Activated T-cell treated with anti-CD3 and anti-CD28 coated beads, Interleukin-2, amount 50 U/mL, for 4 hours (primary cell): ENCODE measurements at places on chromosomes 5 and 9. TPM values are rescaled to one million over a fixed set of nuclear protein-coding genes. Genes with fewer than 3 reads are reported as not detected.

DNA sequence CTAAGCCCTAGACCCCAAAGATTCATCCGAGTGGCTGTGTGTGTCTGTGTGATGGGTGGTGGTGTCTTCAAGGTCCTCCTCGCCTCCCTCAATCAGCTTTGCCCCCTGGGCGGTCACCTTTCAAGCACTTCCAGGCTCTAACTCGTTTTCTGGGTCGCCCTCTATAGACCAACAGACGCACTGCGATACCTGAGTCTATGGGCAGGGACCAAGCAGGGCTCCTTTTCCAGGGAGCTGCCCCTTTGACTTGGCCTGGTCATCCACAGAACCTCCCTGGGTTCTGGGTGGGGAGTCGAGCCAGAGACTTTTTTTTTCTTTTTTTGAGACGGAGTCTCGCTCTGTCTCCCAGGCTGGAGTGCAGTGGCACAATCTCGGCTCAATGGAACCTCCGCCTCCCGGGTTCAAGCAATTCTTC lies 1.1 kb downstream of the SLC27A4 start:
- DNase-seq = peak; percentile 57

- DNase-seq = peak; percentile 24
Observed at GRCh38 chr5:154813736-154814135, 36.7 kb downstream of the FAXDC2 start.

DNA sequence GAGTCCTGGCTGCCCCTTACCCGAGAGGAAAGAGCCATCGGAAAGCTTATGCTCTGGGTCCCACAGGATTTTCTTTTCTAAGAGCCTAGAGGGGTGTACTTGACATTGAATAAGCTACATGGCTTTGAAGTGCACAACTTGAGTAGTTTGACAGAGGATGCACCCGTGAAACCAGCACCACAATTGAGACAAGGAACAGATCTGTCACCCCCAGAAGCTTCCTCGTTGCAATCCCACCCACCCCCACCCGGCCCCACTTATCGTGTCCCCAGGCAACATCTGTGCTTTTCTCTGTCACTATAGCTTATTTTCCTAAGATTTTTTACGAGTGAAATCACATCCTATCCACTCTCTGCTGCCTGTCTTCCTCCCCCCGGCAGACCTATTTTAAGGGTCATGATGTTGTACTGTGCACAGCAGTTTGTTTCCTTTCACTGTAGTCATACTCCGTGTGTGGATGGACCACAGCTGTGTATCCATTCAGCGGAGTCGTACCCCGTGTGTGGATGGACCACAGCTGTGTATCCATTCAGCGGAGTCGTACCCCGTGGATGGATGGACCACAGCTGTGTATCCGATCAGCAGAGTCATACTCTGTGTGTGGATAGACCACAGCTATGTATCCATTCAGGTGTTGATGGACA lies 8.8 kb upstream of the FCN2 start:
- no peak for DNase-seq

DNA sequence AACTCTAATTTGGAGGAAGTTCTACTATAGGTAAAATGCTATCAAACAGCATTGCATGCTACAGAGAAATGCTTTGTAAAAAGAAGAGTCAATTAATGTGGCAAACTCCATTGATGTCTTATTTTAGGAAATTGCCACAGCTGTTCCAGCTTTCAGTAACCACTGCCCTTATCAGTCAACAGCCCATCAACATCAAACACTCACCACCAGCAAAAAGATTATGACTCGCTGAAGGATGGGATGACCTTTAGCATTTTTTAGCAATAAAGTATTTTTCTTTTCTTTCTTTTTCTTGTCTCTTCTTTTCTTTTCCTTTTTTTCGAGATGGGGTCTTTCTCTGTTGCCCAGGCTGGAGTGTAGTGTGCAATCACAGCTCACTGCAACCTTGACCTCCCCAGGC lies 26.0 kb downstream of the CRHBP start:
- DNase-seq = no peak

DNA sequence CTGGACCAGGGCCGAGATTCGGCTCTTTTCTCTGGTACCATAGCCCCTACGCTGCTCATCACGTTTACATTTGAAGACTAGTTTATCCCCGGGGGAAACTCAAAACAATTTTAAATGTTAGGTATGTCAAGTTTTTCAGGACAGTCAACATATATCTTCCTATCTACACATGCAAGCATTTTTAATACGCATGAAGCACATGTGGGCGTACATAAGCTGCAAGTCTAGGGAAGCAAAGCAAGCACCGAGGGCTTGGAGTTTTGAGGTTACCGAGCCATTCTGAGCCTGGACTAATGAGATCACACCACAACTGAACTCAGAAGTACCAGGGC lies 154.4 kb downstream of the AUH start:
- no peak for DNase-seq

DNA sequence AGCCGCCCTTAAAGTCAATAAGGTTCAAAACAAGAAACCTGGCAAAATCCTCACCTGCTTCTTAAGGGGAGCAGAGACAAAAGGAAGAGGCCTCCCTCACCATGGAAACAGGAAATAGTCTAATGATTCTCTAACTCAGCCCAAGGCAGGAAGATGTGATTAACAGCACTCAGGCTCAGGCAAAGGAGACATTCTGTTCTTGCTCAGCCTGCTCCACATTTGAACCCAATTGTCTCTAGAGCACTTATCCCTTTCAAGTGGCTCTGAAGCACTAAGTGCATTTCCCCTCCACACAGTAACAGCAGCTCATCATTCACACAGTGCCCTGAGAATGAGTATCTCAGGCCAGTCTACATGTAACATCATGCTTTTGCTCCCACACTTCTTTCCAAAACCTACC lies 72.3 kb downstream of the NIPSNAP3B start:
- DNase-seq = no peak

GRCh38 chr5:150590979-150591695 lies 49.3 kb upstream of the SYNPO start:
- no peak for DNase-seq

DNA sequence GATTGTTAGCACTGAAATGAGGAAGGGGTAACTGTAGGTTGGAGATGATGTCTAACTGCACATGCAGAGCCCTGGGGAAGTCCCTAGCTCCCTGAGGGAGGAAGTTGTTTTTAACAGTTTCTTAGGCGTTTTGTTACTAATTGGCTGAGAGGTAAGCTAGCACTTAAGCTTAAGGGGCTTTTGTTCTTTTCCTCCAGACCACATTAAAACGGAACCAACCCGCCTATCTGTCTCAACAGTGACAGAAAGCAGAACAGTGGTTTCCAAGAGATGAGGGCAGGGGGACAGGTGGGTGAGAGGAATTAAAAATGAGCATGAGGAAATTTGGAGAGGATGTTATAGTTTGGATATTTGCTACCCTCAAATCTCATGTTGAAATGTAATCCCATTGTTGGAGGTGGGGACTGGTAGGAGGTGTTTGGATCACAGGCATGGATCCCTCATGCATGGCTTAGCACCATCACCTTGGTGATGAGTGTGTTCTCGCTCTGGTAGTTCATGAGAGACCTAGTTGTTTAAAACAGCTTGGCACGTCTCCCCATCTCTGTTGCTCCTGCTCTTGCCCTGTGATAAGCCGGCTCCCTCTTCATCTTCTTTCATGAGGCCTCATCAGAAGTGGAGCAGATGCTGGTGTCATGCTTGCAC lies 38.9 kb downstream of the LYRM7 start:
- peak; percentile 27 for DNase-seq

- DNase-seq = no peak
Observed at GRCh38 chr5:34728236-34728635, 72.1 kb downstream of the RAI14 start.

- no peak for DNase-seq
Observed at GRCh38 chr9:89878003-89878411, 273.2 kb downstream of the GADD45G start.

GRCh38 chr9:79061752-79062616 lies 509.8 kb upstream of the TLE4 start:
- DNase-seq = no peak

- DNase-seq = no peak
Observed at GRCh38 chr5:112122353-112122752, 296.7 kb downstream of the EPB41L4A start.

DNA sequence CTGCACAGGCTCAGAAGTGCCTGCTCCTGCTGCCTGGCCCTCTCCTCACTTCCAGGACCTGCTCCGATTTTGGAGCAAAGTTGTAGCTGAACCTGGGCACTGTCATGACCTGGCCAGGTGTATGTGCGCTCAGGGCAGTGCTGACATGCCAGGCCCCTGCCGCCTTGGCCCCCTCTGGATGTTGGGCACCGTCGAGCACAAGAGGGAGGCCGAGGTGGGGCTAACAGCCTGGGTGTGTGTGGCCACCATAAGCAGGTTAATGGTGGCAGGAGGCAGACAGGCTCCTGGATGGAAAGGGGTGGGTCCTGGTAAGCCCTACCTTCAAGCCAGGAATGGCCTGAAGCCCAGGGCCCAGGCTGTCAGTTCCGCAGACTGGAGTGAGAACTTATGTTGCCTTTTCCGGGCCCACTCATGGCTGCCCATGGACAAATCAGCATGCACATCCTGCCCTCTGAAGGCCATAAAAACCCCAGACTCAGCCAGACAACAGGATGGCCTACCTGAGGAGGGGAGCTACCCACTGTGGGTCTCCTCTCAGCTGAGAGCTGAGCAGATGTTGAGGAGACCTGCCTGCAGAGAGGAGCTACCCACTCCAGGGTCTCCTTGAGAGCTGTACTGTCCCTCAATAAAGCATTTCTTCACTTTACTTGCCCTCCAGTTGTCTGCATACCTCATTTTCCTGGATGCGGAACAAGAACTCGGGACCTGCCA lies 66.2 kb downstream of the NACC2 start:
- no peak for DNase-seq

DNA sequence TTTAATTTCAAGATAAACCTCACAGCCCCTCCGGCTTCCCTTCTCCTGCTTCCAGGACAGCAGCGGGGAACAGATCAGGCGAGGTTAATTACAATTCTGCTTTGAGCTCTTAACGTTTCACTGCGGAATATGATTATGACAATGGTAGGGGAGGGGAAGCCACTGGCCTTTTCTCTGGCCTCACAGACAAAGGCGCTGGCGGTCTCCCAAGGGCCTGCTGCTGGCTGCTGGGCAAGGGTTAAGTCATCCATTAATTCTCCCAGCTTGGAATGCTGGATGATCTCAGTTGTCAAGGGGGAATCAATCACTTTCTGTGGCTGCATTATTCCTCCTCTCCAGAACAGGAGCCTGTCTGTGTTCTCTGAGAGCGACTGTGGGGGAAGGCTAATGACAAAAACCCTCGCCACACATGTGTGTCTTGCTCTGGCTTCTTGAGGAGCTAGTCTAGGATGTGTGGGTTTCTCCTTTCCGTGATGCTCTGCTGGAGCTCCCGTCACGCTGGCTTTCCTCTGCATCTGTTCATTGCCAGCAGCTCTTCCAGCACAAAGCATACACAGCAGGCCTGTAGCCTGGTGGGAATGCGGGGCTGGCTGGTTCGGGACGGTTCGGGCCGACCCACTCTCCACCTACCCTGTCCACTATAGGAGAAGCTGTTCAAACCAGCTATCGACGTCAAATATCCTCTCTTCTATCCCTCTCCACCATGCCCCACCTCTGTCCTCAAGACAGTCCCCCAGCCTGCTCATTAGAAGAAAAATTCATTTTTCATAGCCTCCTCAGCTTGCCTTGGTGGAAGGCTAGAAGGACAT lies 82.8 kb downstream of the DCP2 start:
- DNase-seq = no peak

- DNase-seq = no peak
Observed at GRCh38 chr9:106922026-106922425, 59.1 kb downstream of the ZNF462 start.

DNA sequence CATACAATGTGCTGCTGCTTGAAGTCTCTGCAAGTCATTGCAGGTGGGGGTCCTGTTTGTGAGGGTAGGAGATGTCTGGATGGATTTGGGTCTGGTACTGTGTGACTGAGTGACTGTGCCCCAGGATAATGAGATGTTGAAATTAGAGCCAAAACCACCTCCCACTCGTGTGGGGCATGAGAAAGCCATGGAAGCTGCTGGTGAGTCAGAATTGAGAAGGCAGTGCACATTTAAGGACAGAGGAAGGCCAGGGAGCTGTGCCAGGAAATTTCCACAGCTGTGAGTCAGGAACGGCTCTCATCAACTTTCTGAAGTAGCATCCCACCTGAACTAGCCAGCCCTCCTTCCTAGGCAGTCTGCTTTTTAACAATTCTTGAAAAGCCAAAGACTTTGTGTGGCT lies 229.8 kb downstream of the DRD1 start:
- no peak for DNase-seq

GRCh38 chr9:101421653-101422065 lies 13.9 kb downstream of the ALDOB start:
- no peak for DNase-seq

- DNase-seq = no peak
Observed at GRCh38 chr9:110986529-110986928, 51.7 kb downstream of the LPAR1 start.

- no peak for DNase-seq
Observed at GRCh38 chr5:168878135-168878745, 299.1 kb upstream of the PANK3 start.

- no peak for DNase-seq
Observed at GRCh38 chr5:131981516-131981915, 29.9 kb downstream of the ACSL6 start.

- no peak for DNase-seq
Observed at GRCh38 chr9:105392531-105392930, 55.3 kb upstream of the FSD1L start.

DNA sequence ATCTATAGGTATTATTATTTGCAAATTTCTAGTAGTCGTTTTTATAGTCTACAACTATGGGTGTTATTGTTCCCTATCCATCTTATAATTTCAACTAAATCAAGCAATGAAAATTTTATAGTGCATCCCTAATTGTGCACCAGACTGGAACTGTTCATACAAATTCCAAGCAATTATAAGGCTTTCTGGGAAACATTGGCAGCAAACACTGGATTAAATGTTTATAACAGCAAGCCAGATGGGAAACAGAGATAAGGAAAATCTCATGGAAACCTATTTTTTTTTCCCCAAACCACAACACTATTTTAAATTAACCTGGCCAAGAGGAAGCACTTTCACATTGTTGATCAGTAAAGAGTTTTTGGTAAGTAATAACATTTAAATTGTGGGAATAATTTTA lies 524.3 kb downstream of the RASEF start:
- DNase-seq = no peak

- no peak for DNase-seq
Observed at GRCh38 chr5:127934791-127935256, 148.7 kb upstream of the SLC12A2 start.

DNA sequence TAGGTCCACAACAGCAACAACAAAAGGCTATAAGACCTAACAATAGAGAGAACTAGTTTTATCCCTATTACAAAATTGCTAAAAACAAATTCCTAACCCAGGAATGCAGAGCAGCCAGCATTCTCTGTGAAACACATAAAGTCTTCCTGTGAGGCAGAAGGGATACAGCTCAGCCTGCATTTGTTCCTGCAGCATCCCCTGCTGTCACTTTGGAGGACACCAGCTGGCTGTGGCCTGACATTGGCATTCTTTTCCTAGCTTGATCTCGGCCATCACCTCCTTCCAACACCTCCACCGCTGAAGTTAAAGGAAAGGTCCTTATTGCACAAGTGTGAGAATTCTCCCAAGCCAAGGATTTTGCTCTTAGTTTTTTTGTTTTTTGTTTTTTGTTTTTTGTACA lies 186.1 kb downstream of the SNCAIP start:
- no peak for DNase-seq

The IFNK gene
- not detected for total RNA-seq

The DMXL1 gene
- total RNA-seq = 18.7 TPM

The CCNO gene
- not detected for total RNA-seq

The ADAM19 gene
- total RNA-seq = 54.9 TPM

The C9 gene
- total RNA-seq = 0.11 TPM

The TYRP1 gene
- total RNA-seq = not detected

The SOX30 gene
- not detected for total RNA-seq

The IGIP gene
- 1.0 TPM for total RNA-seq

The HAVCR2 gene
- total RNA-seq = 8.9 TPM

The C5orf34 gene
- 3.8 TPM for total RNA-seq

The PHYHD1 gene
- 0.20 TPM for total RNA-seq

The KLF4 gene
- total RNA-seq = 0.50 TPM

The CATSPER3 gene
- total RNA-seq = 0.38 TPM
